ENCODE measurements at places on chromosomes 13 and 19.

DNA sequence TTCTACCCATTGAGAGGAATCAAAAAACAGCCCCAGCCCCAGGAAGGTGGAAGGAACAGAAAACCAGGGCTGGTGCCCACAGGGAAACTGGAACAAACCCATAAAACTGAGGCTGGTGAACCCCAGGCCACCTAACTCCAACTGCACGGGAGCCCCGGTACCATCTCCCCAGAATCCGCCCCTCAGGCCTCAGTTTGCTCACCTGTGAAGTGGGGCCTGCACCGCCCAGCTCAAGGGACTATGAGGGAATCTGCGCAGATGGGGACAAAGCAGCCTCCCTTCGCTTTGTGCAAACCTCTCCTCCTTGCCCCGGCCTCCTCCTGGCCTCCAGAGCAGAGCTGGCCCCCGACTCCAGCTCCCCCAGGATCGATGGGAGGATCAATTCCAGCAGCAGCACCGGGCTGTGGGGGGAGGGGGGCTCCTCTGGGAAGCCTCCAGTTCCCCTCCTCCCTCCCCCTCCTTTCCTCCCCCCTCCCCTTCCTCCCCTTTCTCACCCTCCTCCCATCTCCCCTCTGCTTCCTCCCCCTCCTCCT is 9.1 kb upstream of the ONECUT3 start:
- DNase-seq = no peak

DNA sequence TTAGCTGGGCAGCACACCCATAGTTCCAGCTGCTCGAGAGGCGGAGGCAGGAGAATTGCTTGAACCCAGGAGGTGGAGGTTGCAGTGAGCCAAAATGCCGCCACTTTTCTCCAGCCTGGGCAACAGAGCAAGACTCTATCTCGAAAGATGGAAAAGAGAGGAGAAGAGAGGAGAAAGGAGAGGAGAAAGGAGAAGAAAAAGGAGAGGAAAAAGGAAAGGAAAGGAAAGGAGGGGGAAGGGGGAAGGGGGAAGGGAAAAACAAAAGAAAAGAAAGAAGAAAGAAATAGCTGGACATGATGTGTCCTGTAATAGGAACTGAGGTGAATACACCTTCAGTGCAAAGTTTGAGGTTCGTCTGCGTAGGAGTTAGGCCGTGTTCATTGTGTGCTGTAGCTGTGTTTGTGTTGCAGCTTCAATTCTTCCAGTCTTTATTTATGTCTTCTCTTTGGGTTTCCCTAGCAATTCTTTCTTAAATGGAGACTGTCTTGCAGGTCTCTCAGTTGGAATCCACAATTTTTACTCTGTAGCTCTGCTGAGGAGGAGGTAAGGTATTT is 13.4 kb downstream of the ZNF607 start:
- no peak for DNase-seq

DNA sequence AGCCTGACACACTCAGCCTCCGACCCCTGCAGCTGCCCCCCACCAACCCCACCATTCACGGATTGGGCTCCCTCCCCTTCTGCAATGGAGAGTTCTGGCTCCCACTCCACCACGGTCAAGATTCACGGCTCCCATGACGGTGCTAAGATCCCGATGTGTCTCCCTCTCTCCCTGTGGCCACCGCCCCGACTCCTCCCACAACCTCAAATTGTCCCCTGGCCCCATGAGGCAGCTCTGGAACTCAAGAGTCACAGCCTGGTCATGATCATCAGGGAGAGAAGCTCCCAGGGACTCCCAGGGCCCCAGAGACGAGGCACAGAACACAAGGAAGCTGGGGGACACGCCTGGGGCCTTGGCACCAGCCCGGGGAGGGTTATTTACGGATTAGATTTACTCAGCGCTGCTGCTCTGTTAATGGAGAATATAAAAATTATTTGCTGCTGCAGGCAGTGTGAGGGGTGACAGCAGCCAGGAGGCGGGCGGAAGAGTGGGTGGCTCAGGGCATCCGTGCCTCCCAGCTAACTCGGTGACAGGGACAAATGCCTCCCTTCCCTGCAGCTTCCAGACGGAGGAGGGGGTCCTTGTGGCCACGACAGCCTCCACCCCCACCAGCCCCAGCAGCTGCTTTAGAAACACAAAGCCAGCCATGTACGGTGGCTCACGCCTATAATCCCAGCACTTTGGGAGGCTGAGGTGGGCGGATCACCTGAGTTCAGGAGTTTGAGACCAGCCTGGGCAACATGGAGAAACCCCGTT is 184.2 kb downstream of the PTPRS start:
- DNase-seq = no peak

DNA sequence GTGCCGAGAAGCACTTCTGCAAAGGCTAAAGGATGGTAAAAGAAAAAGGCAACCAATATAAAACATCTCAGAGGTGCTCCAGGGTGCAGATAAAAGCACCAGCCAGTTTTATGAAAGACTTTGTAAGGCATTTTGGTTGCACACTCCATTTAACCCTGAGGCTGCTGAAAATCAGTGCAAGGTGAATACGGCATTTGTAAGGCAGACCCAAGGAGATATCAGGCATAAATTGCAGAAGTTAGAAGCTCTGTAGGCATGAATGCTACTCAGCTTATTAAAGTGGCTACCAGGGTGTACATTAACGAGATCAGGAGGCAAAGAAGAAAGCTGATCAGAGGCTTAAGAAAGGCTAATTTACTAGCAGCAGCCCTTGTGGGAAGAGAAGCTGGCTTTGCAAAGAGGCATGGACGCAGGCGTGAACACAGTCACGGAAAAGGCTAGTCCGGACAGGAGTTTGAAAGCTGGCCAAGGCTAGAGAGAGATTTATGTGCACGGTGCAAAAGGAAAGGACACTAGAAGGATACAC is 99.6 kb downstream of the ZNF429 start:
- DNase-seq = no peak

DNA sequence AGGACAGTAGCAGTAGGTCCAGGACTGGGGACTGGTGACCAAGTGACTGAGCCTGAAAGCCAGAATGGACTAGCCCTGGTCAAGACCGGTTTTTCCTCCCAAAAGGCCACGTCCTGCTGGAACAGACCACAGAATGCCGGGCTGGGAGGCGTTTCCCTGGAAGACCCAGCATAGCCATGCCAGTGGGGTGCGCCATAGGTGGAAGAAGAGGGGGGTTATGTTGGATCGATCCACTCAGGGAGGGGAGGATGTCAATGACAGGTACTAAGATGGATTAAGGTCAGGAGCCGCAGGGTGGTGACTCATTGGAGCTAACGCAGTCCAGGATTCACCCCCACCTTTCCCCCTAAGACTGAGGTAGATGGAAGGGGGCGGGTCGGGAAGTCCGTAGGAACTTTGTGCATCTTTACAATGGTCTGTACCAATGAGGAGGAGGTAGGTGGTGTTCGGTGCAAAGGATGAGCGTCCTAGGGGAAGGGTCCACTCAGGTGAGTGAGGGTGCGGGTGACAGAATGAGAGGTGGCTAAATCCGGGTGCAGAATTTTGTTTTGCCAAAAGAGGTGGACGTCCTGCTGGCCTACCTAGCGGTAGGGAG is 21.0 kb downstream of the VASP start:
- no peak for DNase-seq

DNA sequence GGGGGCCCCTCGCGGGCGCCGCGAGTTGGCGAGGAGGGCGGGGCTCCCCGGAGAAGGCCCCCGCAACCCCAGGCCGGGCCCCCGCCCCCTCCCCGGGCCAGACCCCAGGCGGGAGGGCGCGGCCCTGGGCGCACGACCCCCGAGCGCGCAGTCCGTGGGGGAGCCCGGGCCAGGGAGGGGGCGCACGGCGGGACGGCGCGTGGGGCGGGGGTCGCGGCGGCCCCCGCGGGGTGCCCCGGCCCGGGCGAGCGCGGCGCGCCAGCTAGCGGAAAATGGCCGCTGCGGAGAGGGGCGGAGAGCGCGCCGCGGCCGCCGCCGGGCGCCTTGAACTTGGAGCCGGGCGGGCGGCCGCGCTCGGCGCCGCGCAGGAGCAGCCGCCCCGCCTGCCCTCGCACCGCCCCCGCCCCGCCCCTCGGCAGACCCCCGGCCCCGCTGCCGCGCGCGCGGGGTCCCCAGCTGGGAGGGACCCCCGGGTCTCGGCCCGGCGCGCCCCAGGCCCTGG is 6.4 kb upstream of the NFIC start:
- DNase-seq = no peak

DNA sequence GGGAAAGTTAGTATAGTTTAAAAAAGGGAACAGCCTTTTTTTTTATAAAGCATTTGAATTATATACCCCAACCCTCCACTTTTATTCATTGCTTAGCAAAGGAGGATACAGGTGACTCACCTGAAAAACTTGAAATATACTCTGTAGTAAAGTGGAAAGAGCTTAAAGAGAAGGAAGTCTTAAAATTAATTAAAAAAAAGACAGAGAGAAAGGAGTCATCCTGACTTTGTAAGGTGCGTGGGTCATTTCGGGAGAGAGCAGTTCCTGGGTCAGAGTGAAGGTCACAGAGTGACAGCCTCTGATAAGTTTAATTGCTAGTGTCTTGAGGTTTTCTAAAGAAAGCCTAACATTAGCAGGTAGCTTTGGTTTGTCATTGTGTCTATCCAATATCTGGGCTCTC is 310.3 kb downstream of the KLF5 start:
- no peak for DNase-seq

GRCh38 chr19:35879068-35879467 is 10.7 kb downstream of the APLP1 start:
- no peak for DNase-seq

DNA sequence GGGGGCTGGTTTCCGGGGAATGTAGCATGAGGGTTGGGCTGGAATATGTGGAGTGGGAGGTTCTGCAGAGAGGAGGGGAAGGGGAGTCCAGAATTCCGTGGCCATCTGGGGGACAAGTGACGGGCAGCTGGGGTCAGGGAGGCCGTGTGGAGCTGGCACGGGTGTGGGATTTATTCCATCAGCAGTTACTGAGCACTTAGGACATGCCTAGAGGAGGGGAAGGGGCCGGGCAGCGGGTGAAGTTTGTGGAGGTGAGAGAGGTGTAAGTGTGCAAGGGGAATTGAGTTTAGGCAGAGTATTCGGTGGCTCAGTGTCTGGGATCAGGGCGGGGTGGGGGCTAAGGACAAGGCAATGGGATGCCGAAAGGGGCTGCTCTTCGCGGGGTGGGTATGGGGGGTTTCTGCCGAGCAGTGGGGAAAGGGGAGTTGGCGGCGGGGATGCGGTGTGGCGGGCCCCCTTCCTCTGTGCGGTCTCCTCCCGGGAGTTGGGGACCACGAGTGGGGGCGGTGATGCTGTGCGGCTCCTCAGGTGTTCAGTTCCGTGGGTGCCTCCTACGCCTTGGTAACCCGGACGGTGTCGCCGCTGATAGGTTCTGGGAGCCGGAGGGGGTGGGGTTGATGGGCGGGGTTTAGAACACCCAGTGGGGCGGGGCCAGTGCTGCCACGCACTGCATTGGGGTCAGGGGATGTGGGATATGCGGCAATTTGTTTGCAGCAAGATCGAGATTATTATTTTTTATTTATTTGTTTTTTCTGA is 5.4 kb downstream of the CCDC61 start:
- peak; percentile 49 for DNase-seq

GRCh38 chr19:30788105-30788765 is 416.1 kb downstream of the ZNF536 start:
- no peak for DNase-seq

DNA sequence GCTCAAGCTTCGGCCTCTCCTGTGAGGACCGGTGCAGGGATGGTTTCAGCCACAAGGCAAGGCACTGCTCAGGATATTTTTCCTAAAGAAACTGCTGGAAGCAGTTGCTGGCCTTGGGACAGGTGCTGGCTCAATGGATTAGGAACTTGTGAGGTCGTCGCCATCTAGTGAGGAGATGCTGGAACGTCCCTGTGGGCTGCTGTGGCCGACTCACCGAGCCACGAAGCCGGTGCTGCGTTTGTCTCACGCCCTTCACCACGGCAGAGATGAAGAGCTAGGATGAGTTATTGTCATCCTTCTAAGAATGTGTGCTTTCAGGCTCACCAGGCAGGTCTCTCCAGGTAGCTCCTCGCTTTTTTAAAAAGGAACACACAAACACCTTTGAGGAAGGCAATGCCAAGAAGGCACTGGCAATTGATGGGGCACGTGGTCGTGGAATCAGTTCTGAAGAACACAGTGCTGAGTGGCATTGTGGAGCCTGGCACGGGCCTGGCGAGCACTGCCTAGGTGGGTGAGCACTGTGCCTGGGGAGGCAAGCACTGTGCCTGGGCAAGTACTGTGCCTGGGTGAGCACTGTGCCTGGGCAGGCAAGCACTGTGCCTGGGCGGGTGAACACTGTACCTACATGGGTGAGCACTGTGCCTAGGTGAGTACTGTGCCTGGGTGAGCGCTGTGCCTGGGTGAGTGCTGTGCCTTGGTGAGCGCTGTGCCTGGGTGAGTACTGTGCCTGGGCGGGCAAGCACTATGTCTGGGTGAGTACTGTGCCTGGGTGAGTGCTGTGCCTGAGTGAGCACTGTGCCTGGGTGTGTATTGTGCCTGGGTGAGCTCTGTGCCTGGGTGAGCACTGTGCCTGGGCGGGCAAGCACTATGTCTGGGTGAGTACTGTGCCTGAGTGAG is 140.4 kb downstream of the TEX29 start:
- DNase-seq = peak; percentile 33

- DNase-seq = no peak
Observed at GRCh38 chr13:79382545-79383275, 23.3 kb downstream of the RBM26 start.

DNA sequence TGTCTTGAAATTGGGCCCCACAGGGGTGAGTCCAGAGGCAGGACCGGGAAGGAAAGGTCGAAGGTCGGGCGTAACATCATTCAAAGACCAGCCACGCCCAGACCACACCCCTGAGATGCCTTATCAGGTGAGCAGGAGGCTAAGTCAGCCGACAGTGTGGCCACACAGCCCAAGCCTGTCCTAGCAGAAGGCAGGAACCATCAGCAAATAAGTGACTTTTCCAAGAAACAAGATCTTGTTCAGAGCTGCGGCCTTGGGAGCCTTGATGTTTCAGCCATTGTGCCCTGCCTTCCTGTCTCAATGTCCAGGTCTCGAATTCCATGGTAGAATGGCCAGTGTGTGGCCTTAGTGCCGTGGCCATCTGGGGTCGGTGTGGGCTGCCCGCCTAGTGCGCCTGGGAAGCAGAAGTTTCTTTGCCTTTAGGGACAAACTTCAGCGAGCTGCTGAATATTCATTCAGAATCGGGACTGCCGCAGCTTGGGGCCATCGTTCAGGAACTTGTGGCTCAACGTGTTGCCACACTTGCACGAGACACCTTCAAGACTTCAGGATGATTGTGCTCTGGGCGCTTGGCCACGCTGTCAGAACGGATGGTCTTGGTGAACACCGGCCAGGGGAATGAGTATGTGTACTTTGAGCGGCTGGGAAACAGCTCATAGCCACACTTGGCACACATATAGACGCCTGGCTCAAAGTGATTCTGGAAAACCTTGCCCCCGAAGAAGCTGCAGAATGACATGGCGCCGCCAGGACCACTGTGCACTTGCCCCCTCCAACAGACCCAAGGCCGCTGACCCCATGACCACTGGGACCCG is 6.1 kb upstream of the IFNL4 start:
- no peak for DNase-seq

DNA sequence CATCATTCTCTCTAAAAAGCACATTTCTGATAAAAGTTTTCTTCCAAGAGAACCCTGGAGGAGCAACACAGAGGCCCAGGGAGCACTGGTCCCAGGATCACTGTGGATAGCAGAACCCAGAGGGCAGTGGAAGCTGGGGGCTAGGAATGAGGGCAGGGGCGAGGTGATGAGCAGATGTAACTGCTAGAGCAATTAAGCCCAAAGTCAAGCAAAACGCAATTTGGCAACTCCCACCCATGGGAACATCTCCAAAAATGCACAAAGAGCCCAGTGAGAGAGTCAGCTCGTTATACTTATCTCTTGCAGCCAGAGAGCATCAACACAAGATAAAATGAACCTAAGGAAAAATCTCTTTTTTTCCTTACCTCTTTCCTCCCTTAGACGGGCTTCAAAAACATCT is 284.2 kb downstream of the TBC1D4 start:
- DNase-seq = no peak

- no peak for DNase-seq
Observed at GRCh38 chr13:28657784-28658538, 969 bp upstream of the POMP start.

All from nucleus accumbens (tissue), 56 donors.